ENCODE measurements at places on chromosomes 11 and 22. TPM values are rescaled to one million over a fixed set of nuclear protein-coding genes. Genes with fewer than 3 reads are reported as not detected.

MPZL3 gene
- 9.3 TPM for total RNA-seq

SUSD2 gene
- total RNA-seq, result 0.79 TPM

GRK2 gene
- total RNA-seq, result 25.2 TPM

USH1C gene
- 0.15 TPM for total RNA-seq

VPREB1 gene
- not detected for total RNA-seq

OR5B21 gene
- not detected for total RNA-seq

E2F8 gene
- 0.20 TPM for total RNA-seq

SLC17A6 gene
- total RNA-seq, result not detected

ZNF280B gene
- total RNA-seq, result not detected

CLCF1 gene
- 0.71 TPM for total RNA-seq

MMP7 gene
- total RNA-seq, result 1.2 TPM

NRXN2 gene
- total RNA-seq, result 2.6 TPM

TBX1 gene
- not detected for total RNA-seq

OR8D1 gene
- total RNA-seq, result not detected

ZNF280A gene
- not detected for total RNA-seq

HTATIP2 gene
- total RNA-seq, result 63.0 TPM

OLFML1 gene
- 2.2 TPM for total RNA-seq

TESMIN gene
- total RNA-seq, result 0.81 TPM

GNAZ gene
- 0.15 TPM for total RNA-seq

OR6A2 gene
- total RNA-seq, result not detected

DNAJB13 gene
- total RNA-seq, result not detected

NDUFS8 gene
- 146 TPM for total RNA-seq

GPHA2 gene
- total RNA-seq, result not detected

RNF169 gene
- total RNA-seq, result 6.9 TPM

ARHGAP20 gene
- 0.98 TPM for total RNA-seq

TMEM191C gene
- 0.22 TPM for total RNA-seq

OSBP gene
- total RNA-seq, result 51.5 TPM

WNT11 gene
- 3.2 TPM for total RNA-seq

SLC22A9 gene
- total RNA-seq, result 19.4 TPM

SCO2 gene
- not detected for total RNA-seq

MS4A1 gene
- 0.26 TPM for total RNA-seq

SMIM35 gene
- not detected for total RNA-seq

GRK3 gene
- 4.2 TPM for total RNA-seq

SLC15A3 gene
- 22.2 TPM for total RNA-seq

SYT8 gene
- total RNA-seq, result not detected

ZNF70 gene
- total RNA-seq, result 0.83 TPM

SVIP gene
- total RNA-seq, result 5.1 TPM

MEI1 gene
- 0.64 TPM for total RNA-seq

CCDC134 gene
- 2.6 TPM for total RNA-seq

OR2AG1 gene
- not detected for total RNA-seq

TEAD1 gene
- 31.6 TPM for total RNA-seq

APOL5 gene
- not detected for total RNA-seq

ARHGAP8 gene
- not detected for total RNA-seq

CNGA4 gene
- total RNA-seq, result not detected

PHOX2A gene
- total RNA-seq, result not detected

PVALB gene
- total RNA-seq, result 1.5 TPM

FZD4 gene
- 26.1 TPM for total RNA-seq

ARFGAP3 gene
- total RNA-seq, result 32.4 TPM

GGTLC3 gene
- total RNA-seq, result not detected
